ENCODE measurements at places on chromosomes 1 and 21.

- no peak for DNase-seq
Observed at GRCh38 chr21:32757804-32758203, 13.8 kb downstream of the PAXBP1 start.

DNA sequence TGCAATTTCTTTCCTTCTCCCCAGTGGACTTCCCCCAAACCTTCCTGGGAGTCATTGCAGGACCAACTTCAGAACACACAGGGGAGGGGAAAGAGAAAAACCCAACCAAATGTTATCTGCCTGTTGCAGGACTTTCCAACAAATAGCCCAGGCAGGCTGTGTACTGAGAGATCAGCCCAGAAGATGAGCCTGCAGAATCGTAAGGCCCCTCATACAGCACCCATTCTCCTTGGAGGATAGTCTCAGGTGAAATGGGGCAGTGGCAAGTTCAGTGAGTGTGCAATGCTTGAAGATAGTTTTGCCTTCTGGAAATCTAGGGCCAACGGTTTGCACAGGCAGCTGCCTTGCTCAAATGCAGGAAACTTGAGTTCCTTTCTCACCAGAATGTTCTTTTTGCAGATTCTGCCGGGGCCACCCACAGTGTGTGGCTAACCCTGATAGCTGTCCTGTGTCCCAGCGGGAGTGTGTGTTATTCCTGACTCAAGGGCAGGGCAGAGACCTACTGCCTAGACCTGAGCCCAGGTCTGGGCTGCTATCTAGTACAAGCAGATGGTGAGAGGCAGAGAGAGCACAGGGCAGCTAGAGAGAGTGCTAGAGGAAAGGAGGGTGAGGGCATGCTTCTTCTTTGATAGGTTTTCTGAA lies 48.8 kb downstream of the GADD45A start:
- no peak for DNase-seq

DNA sequence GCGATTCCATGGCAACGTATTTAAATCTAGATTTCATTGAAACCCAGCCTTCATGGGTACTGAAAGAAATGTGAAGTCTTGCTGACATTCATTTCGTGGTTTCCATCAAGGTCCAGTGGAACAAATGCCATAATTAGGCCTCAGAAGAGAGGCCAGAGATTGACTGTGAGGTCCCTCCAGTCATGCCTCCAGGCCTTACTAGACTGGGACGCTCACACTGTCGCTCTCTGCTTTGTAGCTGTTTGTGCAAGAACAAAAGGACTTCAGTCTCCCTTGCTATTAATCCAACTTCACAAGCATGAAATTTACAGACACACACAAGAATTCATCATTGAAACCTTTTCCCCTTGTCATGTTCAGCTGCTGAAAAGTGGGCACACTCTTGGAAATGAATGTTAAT lies 180.4 kb upstream of the FOXD3 start:
- DNase-seq: no peak

DNA sequence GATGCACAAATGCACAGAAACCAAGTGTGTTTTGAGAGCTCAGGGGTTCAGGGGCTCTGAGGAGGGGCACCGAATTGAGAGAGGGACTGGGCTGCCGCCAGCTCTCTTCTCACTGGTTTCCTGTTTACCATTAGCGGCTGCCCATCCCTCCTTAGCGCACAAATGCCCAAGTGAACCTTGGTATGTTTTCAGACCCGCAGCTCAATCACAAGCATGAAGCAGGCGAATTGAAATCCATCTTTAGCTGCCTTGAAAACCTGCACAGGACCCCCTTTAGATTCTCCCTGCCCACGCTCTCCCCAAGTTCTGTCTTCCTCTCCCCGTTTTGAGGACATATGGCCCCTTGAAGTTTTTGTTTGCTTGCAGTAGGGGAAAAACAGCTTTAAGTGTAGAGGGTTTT lies 61.1 kb upstream of the ACOT11 start:
- no peak for DNase-seq

- DNase-seq: no peak
Observed at GRCh38 chr1:33321178-33321577, 280 bp upstream of the A3GALT2 start.

DNA sequence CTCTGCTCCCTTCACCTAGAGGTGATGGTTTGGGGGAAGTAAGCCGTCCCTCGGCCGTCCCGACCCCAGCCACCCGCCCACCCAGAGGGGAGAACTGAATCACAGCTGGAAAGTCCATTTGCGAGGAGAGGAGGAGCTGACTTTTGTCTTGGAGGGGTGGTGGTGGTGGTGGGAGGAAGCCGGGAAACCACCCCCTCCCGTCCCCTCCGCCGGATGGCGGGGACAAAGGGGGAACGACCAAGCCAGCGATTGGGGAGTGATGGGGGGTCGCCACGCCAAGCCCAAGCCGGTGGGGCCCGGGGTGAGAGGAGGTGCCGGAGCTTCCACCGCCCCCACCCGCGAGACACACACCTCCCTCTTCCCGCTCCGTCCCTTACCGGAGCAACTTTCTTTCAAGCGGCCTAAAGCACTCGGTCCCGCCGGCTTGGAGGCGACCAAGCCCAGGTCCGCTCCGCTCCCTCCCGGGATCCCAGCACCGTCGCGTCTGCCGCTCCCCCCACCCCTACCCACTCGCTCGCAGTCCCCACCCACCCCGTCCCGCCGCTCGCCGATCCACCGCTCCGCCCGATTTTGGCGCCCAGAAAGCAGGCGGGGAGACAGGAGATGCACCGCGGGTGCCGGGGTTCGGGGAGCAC lies 540 bp downstream of the ARHGEF2 start:
- DNase-seq: no peak

GRCh38 chr1:233512538-233512937 lies 101.4 kb upstream of the KCNK1 start:
- DNase-seq: no peak

GRCh38 chr1:237050185-237050584 lies 8.2 kb downstream of the RYR2 start:
- no peak for DNase-seq

- no peak for DNase-seq
Observed at GRCh38 chr1:206472454-206472853, 2.2 kb downstream of the IKBKE start.

- DNase-seq: no peak
Observed at GRCh38 chr1:8396083-8396785, 78.3 kb downstream of the SLC45A1 start.

- DNase-seq: no peak
Observed at GRCh38 chr1:20574686-20575540, 14.0 kb upstream of the CDA start.

GRCh38 chr1:29532285-29532684 lies 296.0 kb downstream of the PTPRU start:
- DNase-seq: no peak

DNA sequence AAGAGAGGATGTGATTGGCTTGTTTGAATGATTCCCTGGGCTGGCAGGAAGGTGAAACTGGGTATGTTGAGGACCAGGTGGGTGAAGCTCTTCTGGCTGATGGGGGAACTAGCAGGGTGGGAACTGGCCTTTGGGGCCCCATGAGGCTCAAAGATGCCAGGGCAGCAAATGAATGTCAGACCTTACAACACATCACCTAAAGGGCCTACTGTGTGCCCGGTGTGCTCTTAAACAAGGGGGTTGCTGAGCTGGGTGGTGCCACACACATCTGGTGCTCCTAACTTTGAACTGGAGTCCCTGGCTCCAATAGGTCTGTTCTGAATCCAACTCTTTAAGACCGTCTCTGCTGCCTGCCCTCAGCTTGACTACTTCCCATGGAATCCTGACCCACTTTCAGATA lies 21.3 kb upstream of the HTR1D start:
- DNase-seq: no peak

GRCh38 chr1:184272175-184272866 lies 114.5 kb upstream of the C1orf21 start:
- peak; percentile 18 for DNase-seq

GRCh38 chr1:51912881-51913280 lies 34.4 kb upstream of the NRDC start:
- DNase-seq: no peak

DNA sequence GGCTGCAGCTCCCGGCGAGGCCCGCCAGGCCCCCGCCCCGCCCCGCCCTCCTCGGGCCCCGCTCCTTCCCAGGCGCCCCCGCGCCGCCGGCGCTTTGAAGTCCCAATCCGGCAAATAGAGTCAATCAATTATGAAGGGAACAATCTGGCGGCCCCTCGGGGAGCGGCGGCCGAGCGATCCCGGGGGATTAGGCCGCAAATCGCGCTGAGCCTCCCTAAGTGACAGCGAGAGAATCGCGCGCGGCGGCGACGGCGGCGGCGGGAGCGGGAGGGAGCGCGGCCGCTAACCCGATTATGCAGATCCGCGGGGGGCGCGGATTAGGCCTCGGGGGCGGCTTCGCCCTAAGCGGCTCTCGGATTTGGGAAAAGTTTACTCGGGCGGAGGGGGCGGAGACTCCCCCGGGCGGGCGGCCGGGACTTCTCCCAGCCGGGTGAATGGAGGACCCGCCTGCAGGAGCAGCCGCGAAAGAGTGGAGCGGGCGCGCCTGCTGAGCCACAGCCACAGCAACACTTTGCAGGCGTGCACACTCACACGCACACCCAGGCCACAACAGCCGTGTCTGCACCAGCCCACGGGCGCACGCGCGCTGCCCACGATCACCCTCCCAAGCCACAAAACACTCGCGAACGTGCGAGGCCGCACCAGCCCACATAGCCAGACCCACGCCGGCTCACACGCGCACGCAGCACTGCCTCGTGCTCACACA lies 23.0 kb upstream of the DMBX1 start:
- DNase-seq: no peak

- DNase-seq: no peak
Observed at GRCh38 chr1:69246109-69246508, 321.6 kb upstream of the LRRC7 start.

DNA sequence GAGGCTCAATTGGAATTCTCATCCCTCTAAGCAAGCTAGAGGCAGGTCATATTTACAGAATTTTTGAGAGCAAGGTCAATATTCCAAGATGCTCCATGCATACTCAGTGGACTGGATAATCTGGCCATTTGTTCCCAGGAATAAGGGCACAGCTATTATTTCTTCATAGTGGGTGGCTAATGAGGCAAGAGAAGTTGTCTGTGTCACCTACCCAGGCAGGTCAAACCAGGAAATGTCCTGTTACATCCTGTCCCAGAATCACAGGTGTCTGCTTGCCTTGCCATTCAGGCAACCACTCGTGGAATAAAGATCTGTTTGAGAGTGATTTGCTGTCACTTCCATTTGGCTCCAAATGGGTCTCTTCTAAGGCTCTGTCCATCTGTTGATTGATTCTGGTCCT lies 85.2 kb upstream of the ZP4 start:
- no peak for DNase-seq

DNA sequence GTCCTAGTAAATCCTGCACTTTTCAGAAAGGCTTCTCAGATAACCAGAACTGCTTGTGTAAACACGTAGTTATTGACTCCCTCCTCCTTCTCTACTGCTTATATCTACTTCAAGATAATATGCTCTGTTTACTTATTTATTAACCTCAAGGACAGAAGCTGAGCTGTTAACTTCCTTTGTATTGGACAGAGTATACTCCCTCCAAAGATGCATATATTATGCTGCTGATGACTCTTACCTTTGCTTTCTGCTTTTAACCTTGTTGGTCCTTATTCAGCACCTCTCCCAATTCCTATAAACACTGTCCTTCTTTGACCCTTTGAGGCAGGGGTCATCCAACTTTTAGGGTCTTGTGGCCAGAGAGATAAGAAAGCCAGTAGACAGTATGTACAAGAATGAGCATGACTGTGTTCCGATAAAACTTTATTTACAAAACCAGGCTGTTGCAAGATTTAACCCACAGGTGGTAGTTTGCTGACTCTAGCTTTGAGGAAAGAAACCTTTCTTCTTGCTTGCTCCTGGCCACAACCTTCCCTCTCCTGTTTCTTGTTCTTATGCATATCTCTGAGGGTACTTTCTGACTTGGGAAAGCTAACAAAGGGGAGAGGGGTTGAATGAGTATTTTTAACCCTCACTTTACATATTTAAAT lies 4.9 kb downstream of the TPM3 start:
- DNase-seq: no peak

- DNase-seq: no peak
Observed at GRCh38 chr1:107626073-107626796, 338.7 kb downstream of the VAV3 start.

GRCh38 chr1:101262630-101263348 lies 26.0 kb downstream of the S1PR1 start:
- no peak for DNase-seq

- DNase-seq: no peak
Observed at GRCh38 chr1:61375082-61375880, 292.9 kb downstream of the NFIA start.

GRCh38 chr1:236351875-236352573 lies 42.1 kb upstream of the EDARADD start:
- no peak for DNase-seq

All from kidney epithelial cell (primary cell).